ENCODE measurements at places on chromosomes 16 and 17. TPM values are rescaled to one million over a fixed set of nuclear protein-coding genes. Genes with fewer than 3 reads are reported as not detected.

DNA sequence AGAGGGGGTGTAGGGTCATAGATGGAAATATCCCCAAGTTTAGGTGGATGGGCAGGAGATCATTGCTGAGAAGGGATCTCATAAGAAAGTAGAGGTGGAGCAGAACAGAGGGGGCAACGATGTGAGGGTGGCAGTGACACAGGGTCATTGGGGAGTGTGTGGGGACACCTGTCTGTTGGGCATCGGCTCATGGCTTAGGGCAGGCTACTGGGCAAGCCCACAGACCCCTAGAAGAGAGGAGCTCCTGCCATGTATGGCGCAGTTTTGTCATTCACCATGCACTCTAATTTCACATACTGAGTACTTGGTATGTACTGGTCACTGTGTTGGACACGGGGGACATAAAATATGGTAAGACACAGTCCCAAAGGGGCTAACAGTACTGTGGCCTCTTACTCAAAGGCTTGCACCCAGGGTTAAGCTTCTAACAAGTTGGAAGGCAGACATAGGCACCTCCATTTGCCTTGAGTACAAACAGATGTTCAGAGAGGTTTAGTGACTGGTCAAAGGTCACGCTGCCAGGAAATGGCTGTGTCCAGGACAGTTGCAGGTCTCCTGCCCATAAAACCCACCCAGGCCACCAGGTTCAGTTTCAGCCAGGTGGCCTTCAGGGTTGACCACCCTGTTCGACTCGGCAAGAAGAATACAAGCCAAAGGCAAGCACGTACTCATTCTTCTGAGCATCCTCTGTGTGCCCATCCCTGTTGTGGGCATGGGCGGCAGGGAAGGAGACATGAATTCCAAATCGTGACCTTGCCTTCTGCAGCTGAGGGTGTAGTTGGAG lies 580.2 kb downstream of the KCNJ18 start:
- no peak for DNase-seq

DNA sequence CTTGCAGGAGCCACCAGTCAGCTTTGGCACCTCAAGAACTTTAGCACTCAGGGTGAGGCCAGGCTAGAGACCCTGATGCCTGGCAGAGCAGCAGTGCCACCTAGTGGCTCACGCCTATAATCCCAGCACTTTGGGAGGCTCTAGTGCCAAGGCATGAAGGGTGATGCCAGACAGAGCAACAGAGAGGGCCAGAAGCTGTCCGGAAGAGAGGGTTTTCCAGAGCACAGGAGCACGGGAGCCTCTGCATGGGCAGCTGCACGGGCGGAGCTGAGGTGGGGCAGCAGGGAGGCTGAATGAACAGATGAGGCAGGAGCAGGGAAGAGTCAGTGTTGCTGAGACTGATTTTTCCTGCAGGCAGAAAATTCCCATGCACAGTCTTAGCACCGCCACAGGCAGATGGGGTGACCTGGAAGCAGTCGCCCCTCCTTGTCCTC lies 38.9 kb downstream of the MYH3 start:
- DNase-seq: no peak

DNA sequence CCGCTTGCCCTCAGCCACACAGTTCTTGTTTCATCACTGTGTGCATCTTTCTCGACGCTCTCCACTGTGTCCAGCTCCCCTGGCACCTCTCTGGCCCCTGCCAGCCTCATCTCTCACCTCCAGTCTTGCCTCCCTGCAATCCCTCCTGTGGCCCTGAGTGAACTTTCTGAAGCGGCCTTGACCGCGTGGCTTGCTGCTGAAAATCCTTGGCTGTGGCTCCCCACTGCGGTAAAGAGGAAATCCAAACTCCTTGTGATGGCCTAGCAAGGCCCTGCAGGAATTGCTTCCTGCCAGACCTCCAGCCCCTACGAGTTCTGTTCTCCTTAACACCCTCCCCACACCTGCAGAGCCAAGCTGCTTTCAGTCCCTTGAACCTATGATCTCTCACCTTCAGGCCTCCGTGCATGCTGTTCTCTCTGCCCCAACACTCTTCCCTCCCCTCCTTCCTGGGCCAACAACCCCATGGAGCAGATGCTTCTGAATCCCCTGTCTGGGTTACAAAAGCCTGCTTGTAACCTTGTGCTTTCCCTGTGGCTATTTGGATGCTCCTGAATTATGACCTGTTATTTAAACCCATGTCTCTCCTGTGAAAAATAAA lies 33.6 kb upstream of the BRD7 start:
- no peak for DNase-seq

- DNase-seq: no peak
Observed at GRCh38 chr17:28675980-28676379, 14.0 kb downstream of the SUPT6H start.

The PPL gene
- 3.7 TPM for polyA plus RNA-seq

GRCh38 chr16:74603848-74604247 lies 3.1 kb downstream of the GLG1 start:
- DNase-seq: no peak

The SLC4A1 gene
- polyA plus RNA-seq: 7.6 TPM

- no peak for DNase-seq
Observed at GRCh38 chr17:37107406-37108083, 158.8 kb downstream of the AATF start.

The SAMD14 gene
- 9.2 TPM for polyA plus RNA-seq

The GUCY2D gene
- polyA plus RNA-seq: not detected

The IGF2BP1 gene
- 23.6 TPM for polyA plus RNA-seq

The PSMB10 gene
- polyA plus RNA-seq: 24.4 TPM

The CSH2 gene
- polyA plus RNA-seq: 0.90 TPM

DNA sequence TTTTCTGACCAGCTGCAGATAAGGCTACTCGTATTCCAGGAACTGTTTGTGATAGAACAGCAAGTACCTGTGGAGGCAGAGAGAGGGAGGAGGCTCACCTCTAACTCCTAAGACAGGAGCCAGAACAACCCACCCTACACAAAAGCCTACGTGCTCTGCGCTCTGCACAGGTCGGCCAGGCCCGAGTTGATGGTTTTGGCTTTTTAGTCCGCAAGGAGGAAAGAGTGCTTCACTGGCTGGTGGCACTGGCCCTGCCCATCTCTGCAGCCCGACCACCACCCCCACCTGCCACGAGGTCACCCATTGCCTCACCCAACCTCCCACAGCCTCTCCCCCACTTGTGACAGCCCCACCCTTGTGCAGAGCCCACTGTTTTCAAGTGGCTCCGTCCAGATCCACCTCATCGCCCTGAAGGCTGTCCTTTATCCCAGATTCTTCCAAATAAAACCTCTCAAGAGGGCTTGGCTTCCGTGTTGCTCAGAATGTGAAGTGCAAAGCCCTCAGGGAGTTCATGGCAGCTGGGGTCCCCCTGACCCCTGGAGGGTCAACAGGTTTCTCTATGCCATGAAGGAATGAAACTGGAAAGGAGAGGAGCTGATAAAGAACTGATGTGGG lies 39.7 kb downstream of the USP22 start:
- no peak for DNase-seq

GRCh38 chr17:58703137-58703915 lies 10.9 kb downstream of the RAD51C start:
- no peak for DNase-seq

GRCh38 chr17:77393867-77394539 lies 253.2 kb downstream of the SEC14L1 start:
- no peak for DNase-seq

DNA sequence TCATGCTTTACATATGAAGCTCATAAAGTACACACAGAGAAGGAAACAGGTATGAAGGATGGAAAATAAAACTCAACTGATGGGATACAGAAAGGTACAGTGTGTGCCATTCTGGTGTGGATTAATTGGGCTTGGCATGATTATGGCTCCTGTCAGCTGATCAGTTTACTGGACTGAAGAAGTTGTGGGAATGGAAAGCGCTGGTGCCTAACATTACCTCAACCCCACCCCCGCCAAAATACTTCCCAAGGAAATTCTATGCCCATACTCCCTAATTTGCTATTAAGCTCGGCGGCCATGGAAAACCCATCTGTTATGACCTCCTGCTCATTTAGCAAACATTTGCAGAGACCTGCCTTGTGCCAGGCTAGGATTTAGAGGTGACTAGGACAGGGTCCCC lies 16.6 kb upstream of the PMFBP1 start:
- peak; percentile 8 for DNase-seq
